KBM-7 (cell line): ENCODE measurements at places on chromosomes 7 and 10.

DNA sequence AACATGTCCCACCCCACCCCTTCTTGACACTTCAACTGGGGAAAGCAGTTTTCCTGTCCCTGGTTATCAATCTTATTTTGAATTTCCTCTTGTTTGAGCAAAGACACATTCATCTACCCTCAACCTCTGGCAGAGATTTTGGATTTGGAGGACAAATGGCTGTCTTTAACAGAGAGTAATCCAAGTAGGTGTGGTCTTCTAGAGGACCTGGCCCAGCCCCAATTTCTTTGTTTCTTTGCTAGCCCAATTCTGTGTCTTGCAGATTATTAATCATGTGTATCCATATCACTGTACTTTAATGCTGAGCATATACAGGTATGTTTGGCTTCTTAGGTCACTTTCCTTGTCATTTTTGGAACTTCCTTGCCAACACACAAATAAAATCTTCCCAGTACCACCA, 58.8 kb upstream of the ADCY1 start:
- no peak for DNase-seq

DNA sequence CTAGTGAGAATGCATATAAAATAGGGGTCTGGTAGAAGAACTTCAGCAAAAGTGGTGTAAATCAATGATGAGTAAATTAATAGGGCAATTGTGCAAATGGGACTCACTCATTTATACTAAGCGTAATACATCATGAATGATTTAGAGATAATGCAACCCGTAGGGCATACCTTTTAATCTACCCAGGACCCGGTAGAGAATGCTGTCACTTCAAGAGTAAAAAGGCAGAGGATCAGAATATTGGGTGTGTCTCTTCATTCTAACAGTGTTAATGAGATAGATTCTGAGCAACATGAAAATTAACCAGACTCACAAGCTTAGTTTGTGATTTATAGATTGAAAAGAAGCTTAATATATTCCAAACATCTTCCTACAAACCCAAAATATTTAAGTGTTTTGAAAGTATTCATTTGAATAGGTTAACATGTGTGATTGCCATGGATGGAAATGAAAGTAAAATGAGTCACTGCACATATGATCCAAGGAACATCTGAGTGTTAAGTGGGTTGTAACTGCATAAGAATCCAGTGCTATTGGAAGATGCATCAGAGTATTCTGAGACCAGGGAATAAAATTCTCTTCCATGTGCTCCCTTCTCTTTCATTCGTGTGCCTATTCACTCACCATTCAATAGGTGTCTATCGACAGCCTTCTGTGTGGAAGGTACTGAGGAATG, 690.6 kb downstream of the AUTS2 start:
- DNase-seq = no peak

GRCh38 chr7:102304668-102305067, 18.0 kb downstream of the SH2B2 start:
- no peak for DNase-seq

DNA sequence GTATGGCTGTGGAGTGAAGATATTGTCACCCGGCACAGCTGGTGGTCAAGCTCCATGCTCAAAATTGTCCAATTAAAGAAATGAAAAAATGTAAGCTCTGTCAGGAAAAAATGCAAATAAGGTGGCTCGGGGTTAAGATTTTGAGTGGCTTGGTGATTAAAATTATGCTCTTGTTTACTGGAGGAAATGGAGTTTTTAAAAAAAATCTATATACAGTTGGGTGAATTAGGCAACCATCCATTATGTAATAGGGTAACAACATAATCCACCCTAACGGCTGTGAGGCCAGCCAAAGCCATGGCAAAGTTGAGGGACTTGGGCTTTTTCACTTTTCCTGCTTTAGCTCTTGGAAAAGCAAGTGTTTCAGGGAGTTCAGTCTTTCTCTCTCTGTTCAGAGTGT, 260.8 kb upstream of the HABP2 start:
- DNase-seq = no peak

- DNase-seq = peak; percentile 28
Measured at GRCh38 chr10:30583778-30584415, 45.7 kb downstream of the LYZL2 start.

GRCh38 chr7:151247611-151248345, 716 bp downstream of the SMARCD3 start:
- DNase-seq = no peak

- DNase-seq = no peak
Measured at GRCh38 chr10:126392469-126392868, 4.2 kb upstream of the ADAM12 start.

- DNase-seq = peak; percentile 35
Measured at GRCh38 chr7:20374399-20374798, 43.7 kb downstream of the ITGB8 start.

GRCh38 chr10:22656036-22656435, 58.3 kb downstream of the PIP4K2A start:
- DNase-seq = no peak

- no peak for DNase-seq
Measured at GRCh38 chr7:115249080-115249479, 327.2 kb downstream of the MDFIC start.

DNA sequence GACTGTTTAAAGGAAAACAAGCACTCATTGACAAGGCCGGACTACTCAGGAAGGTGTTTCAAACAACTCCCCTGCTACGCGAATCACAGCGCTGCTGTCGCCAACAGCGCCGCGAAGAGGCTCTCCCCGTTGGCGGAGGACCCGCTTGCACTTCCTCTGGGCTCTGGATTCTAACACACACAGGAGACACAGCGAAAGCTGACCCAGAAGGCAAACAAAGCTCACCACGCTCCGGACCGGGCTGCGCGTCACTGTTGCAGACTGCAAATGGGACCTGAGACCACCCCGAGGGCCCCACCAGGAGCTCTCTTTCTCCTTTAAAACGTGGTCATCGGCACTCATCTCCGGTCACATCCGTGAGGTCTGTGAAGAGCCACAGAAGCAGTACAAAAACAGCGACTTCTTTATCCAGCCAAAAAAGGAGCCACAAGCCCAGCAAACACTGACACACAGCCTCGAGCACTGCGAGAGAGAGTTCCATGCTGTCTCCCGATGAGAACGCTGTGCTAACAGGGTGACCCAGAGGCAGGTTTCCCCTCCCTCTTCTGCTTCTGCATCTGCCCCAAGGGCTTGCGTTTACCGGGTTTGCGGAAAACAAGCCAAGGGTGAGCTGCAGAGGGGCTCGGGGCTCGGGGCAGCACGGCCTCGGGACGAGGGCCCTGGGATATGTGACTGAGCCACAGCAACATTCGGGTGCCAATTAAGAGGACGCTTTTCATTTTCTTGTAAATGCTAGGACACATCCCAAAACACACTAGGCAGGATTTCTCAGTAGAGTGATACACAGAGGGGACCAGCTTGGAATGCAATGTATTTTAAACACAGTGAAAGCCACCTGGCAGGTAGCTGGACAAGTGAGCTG, 41.3 kb downstream of the AMZ1 start:
- DNase-seq = no peak

GRCh38 chr10:127932521-127933270, 25.8 kb downstream of the PTPRE start:
- DNase-seq = no peak

GRCh38 chr10:99966306-99966705, 43.4 kb downstream of the DNMBP start:
- DNase-seq = no peak

DNA sequence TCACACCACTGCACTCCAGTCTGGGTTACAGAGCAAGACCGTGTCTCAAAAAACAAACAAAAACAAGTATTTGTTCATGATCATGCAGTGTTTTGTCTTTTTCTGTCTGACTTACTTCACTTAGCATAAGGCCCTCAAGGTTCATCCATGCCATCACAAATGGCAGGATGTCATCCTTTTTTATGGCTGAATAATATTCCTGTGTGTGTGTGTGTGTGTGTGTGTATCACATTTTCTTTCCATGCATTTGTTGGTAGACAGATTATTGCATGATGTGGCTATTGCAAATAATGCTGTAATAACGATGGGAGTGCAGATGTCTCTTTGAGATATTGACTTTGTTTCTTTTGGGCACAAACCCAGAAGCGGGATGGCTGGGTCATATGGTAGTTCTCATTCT, 14.3 kb upstream of the MNX1 start:
- DNase-seq = no peak

- DNase-seq = no peak
Measured at GRCh38 chr10:29618341-29619171, 16.2 kb downstream of the SVIL start.

DNA sequence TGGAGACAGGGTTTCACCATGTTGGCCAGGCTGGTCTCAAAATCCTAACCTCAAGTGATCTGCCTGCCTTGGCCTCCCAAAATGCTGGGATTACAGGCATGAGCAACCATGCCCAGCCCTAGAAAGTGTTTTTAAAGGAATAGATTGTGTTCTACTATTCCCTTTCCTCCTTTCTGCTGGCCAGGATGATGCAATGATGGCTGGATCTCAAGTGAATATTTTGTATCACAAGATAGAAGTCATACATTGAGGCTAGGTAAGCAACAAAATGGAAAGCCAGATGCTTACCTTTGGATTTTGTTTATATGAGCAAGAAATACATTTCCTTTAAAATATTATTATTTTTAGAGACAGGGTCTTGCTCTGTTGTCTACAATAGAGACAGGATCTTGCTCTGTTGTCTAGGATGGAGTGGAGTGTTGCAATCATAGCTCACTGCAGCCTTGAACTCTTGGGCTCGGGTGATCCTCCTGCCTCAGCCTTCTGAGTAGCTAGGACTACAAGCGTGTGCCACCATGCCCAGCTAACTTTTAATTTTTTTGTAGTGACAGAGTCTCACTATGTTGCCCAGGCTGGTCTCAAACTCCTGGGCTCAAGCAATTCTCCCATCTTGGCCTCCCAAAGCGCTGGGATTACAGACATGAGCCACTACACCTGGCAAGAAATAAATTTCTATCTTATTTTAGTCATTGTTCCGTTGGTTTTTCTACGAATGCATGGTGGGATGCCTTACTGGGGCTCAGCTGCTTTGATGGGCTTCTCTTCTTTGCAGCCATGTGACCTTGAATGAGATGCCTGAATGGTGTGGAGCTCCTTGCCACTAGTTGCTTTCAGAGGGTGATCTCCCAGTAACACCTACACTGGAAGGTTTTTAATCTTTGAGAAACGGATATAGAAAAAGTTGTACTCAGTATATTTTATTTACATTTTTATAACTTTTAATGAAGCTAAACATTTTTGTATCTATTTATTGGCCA, 5.8 kb upstream of the AEBP1 start:
- DNase-seq = no peak

DNA sequence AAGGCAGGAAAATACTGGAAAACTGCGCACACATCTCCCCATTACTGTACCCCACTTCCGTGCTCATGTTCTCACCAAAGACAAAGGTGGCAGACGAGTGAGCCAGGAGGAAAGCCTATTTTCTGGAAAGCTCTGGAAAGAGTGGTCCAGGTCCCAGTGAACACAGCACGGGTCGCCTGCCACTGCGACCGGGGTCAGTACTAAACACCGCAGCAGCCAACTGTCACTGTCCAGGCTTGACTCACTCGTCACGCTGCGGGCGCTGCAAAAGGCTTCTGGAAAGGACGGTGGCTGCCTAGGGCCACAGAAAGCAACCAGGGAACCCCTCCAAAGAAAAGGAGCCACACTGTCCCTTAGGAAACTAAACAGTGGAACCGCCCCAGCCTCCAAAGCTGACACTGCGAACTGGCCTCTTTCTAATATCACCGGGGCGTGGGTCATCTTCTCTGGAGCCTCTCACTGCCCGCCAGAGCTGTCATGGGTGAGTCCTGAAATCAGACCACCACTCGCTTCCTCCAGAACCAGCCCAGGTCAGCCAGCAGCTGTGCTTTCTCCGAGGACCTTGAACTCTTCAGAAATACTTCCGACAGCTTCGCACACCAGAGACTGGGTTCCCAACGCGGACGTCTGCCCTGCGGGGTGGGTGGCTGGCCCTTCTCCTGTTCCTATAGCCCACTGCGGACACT, 4.0 kb downstream of the RADIL start:
- DNase-seq = no peak

- DNase-seq = no peak
Measured at GRCh38 chr10:72625276-72625607, 637 bp downstream of the MICU1 start.

- DNase-seq = no peak
Measured at GRCh38 chr7:81693080-81693479, 76.8 kb downstream of the HGF start.
